ENCODE measurements at places on chromosomes 16 and 17.

- DNase-seq: no peak
These were observed 48.0 kb downstream of the PIPOX start for GRCh38 chr17:29090750-29091605.

DNA sequence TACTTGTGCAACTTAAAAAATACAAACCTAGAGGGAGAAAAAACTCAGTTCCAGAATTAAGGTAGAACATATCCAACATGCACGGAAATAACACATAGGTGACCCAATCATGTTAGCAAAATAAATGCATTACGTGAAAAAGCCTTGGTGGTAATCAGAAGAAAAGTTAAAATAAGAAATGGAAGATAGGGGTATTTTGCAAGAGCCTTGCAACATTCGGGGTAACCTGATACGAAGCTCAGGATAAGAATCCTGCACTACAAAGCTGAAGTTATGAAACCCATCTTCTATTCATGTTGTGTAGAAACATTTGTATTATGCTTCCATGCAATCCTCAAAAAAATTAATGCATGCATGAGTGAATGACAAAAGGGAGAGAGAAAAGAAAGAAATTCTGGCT is 33.1 kb downstream of the CHCT1 start:
- DNase-seq: no peak

DNA sequence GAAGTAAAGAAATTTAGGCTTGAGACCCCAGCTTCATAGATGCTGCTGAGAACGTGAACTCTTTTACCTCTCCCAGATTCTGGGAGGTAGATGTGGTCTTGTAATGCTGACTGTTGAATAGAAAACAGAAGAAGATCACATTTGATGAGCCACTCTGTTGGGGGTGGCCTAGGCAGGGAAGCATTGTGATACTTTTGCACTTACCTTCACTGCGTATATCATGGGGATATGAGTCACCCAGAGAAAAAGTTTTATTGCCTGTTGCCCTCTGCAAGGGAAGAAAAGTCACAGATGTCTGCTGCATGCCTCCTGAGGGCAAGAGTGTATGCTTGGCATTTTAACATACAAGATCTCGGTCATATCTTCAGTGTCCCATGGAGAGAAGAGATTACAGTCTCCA is 365.4 kb downstream of the SNX29 start:
- no peak for DNase-seq

DNA sequence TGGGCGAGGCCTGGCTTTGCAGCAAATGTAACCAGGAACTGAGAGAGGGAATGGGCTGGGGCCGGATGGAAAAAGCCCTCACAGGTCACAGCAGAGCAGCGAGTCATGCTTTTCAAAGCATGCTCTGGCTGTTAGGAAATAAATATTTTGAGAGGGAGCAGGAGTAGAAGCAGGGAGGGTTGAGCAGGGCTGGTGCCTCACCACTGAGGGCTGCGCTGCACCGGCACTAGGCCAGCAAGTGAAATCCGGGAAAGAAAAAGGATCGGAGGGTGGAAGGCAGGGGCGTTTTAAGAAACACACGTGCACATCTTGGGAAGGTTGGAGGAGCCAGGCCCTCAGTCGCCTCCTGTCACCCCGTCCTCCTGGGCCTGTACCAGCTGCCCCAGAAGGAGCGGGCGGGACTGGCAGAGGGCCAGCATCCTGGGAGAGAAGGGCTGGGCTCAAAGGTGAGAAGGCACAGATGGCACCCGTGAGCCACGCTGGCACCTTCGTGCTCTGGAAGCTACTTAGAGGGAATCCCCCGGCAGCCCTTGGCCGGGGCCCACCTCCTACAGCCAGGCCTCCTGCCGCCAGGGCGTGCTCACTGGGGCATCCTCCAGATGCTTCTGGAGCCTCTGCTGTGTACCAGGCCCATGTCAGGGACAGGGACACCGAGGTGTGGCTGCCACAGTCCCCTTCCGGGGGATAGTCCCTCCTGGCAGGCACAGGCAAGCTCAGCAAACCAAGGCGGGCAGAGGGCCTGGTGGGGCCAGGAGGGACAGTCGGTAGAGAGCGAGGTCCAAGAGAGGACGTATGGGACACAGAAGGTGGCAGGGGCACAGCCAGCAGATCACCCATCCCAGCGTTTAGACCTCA is 71.5 kb upstream of the PLCG2 start:
- DNase-seq: no peak

DNA sequence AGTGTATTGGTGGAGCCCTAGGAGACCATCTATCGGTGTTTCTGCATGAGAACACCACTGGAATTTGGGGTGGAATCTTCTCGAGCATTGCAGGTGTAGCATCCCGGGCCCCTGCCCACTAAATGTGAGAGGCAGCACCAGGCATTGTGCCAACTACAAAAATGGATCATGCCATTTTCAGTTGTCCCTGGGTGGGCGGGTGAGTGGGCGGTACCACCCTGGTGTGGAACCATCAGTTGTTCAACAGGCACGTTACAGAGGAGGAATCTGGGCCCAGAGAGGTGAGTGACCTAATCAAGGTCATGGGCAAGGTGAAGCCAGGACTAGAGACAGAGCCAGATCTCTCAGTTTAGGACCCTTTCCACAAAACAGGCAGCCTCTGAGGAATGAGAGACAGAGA is 8.8 kb downstream of the PIPOX start:
- no peak for DNase-seq

GRCh38 chr17:72424505-72425117 is 303.8 kb downstream of the SOX9 start:
- no peak for DNase-seq

DNA sequence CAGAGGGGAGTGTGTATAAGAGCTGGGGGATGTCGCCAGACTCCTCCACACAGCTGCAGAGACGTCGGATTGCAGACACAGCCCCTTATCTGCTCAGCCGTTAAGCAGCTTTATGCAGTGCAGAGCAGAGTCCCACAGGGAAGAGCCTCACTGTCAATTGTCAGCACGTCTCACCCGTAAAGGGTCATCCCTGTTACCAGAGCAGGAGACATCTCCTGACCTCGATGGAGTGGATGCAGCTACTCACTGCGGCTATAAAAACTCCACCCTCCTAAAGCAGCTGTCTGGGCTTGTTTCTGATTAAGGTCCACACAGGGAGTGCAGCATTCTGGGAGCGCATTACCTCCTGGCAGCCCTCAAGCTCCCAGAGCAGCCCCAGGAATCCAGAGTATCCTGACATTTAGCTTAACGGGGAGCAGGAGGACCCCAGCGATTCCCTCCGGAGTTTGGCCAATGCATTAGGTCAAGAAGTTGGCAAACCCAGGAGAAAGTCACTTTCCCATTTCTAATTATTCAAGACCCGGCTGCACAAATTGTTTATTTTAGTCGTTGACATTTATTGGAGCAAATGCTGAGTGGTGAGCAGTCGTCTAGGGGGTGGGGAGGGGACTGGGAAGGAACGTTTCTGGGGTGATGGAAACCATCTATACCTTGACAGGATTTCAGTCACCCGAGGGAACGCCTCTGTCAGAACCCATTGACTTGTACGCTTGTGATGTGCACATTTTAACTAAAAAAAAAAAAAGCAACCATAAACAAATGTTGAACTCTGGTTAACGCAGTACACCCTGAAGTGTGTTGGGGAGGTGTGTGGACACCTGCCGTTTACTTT is 100.0 kb upstream of the ZNF469 start:
- DNase-seq: no peak

DNA sequence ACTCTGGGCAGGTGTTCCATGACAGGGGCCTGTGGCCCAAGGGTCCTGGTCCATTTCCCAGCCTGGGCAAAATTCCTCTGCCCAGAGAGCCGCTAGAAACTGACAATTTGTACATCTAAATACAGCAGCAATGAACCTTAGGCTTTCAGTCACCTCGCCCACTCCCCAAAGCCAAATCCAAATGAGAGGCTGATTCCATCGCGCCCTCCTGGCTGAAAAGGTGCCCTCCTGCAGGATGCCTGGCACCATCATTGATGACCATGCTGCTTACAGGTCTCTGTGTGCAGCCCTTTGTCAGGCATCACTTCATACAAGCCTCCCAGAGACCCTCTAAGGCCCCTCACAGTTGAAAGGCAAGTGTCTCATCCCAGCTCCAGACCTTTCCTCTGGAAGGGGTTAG is 114.7 kb downstream of the C16orf78 start:
- no peak for DNase-seq

DNA sequence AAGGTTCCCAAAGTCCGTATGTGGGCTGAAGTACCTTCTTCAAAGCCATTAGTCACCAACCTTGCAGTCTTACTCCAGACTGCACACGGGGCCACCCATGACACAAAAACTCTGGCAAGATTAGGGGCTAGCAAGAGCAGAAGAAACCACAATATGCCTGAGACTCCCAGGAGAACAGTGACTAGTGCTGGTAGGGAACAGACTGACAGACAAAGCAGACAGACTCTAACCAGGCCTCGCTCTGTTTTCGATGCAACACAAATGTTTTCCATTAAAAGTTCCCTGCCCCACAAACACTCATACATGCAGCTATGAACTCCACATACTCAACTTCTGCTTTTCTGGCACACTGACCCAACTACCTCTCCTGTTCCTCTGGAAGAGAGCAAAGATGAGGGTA is 102.2 kb downstream of the HIC1 start:
- DNase-seq: no peak

GRCh38 chr17:13031718-13032350 is 14.0 kb upstream of the ELAC2 start:
- peak; percentile 28 for DNase-seq
